ENCODE measurements at places on chromosomes 13 and 19.

GRCh38 chr19:4866595-4867424 is 657 bp downstream of the PLIN3 start:
- peak; percentile 49 for DNase-seq

DNA sequence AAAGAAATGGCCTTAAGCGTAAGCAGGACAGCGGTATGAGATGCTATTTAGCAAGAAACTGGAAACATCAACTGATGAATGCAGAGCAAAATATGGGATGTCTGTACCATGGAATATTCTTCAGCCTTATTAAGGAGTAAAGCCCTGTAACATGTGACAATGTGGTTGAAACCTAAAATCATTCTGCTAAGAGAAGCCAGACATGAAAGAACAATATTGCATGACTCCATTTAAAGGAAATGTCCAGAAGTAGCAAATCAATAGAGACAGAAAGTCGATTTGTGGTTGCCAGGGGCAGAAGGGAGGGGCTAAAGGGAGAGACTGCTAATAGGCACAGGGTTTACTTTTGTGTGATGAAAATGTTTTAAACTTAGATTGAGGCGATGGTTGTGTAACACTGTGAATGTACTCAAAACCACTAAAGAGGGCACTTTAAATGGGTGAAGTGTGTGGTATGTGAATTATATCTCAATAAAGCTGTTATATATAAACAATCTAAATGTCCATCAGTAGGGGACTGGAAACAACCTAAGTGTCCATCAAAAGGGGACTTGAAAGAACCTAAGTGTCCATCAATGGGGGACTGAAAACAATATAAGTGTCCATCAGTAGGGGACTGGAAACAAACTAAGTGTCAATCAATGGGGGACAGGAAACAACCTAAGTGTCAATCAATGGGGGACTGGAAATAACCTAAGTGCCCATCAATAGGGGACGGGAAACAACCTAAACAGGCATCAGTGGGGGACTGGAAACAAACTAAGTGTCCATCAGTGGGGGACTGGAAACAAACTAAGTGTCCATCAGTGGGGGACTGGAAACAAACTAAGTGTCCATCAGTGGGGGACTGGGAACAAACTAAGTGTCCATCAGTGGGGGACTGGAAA is 45.4 kb downstream of the CCL25 start:
- no peak for DNase-seq

- peak; percentile 88 for DNase-seq
Observed at GRCh38 chr13:109818886-109819285, 32.5 kb upstream of the IRS2 start.

- peak; percentile 19 for DNase-seq
Observed at GRCh38 chr13:109516186-109516585, 270.2 kb downstream of the IRS2 start.

GRCh38 chr19:5692723-5693194 is 2.7 kb downstream of the RPL36 start:
- DNase-seq: no peak

DNA sequence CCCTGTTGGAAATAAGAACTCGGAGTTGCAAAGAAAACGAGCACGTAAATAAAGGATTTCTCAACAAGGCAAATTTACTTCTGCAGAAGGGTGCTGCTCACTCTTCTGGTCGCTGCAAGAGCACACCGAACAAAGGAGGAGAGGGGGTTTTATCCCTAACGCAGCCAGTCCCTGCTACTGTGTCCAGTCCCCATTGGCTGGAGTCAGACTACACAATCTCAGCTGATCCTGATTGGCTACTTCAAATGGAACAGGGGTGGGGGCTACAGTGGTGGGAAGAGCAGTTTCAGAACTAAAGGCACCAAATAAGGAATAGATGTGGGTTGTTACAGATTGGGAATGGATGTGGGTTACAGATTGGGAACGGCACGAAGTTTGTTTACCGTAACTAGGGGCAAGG is 63.9 kb upstream of the MCF2L start:
- no peak for DNase-seq

- DNase-seq: peak; percentile 27
Observed at GRCh38 chr13:106047859-106048258, 487.6 kb downstream of the EFNB2 start.

- DNase-seq: no peak
Observed at GRCh38 chr13:48723168-48723567, 69.4 kb downstream of the CYSLTR2 start.

GRCh38 chr19:7687177-7687576 is 6.5 kb downstream of the TRAPPC5 start:
- no peak for DNase-seq

GRCh38 chr19:5200844-5201243 is 139.8 kb downstream of the PTPRS start:
- no peak for DNase-seq

DNA sequence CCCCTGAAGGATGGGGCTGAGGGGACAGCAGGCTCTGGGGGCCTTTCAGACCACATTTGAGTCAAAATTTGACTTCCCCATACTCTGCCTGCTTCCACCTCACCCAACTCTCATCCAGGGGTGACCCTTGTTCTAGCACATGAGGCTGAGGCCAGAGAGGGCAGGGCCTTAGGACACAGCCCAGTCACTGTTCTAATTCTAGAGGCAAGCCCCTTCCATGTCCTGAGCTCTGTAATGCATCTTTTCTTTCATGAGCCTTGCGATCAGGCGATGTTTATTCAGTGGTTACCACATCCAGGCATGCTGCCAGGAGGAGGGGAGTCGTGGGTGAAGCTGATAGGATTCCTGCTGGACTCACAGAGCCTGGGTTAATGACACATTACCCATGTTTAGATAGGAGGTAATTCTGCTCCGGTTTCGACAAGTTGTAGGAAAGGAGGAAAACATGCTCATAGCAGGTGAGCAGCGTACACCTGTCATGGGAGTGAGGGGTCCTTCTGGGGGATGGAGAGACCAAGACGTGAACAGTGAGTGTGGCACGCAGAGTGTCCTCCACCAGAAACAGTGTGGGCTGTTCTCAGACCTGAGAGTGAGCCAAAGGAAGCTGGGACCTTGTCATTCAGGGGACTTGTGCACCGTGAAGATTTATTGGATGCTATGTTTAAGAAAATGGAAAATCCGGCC is 9.3 kb downstream of the RPS9 start:
- DNase-seq: peak; percentile 96

DNA sequence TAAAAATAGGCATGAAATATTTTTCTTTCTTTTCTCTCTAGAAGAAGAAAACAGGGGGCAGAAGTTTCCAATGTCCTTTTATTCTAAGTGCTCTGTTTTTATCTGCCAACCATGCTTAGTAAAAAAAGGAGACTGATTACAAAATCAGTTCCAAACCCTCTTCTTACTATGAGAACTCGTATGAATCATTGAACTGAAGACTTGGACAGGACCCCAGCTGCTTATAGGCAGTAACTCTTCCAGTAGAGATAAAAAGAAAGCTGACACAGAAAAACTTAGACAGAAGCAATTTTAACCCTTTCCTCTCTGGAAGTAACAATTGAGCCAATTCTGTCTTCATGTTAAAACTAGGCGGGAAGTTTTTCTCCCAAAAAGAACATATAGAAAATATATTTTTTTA is 24.5 kb upstream of the FREM2 start:
- peak; percentile 70 for DNase-seq

DNA sequence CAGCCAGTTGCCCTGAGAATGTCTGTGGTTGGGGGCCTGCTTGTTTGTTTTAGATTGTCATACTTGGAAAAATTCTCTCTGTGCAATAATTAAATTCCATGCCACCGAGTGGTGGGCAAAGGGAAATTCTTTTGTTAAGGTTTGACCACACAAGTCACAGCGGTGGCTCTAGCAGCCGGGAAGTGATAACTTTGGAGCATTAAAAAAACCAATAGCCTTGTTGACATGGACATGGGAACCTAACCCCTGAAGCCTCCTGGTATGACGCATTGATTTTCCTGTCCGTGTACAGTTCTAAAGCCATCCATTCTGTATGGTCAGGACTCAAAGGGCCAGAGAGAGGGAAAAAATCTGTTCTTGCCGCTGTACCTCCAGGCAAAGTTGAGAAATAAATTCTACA is 384.9 kb upstream of the ZNF507 start:
- DNase-seq: no peak

DNA sequence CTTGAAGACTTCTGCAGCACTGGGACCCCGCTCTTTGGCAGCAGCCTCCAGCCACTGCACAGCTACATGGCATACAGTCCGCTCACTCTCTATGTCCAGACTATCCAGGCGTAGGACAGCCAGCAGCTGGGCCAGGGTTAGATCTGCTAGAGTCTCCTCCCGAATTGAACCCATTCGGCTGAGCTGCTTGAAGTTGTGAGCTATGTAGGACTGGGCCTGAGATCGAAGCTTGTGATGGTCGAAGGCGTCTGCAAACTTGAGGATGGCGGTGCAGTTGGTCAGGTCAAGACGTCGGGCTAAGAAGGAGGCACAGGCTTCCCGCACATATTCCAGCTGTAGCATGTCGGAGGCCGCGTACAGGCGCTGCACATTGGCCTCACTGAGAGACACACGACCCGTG is 900 bp downstream of the KBTBD7 start:
- no peak for DNase-seq

GRCh38 chr13:112772539-112772909 is 82.7 kb downstream of the ATP11A start:
- DNase-seq: no peak

DNA sequence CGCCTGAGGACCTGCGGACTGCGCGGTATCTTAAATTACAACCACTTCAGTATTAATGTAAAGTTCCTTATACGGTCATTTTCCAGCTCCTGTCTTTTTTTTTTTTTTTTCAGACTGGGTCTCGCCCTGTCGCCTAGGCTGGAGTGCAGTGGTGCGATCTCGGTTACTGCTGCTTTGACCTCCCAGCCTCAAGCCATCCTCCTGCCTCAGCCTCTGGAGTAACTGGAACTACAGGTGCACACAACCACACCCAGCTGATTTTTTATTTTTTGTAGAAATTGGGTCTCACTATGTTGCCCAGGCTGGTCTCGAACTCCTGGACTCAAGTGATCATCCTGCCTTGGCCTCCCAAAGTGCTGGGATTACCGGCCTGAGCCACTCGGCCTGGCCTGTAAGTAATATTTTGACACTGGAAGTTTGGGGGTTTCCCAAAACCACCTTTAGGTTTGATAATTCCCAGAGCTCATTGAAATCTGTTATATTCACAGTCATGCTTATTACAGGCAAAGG is 406 bp upstream of the EID2B start:
- DNase-seq: no peak

DNA sequence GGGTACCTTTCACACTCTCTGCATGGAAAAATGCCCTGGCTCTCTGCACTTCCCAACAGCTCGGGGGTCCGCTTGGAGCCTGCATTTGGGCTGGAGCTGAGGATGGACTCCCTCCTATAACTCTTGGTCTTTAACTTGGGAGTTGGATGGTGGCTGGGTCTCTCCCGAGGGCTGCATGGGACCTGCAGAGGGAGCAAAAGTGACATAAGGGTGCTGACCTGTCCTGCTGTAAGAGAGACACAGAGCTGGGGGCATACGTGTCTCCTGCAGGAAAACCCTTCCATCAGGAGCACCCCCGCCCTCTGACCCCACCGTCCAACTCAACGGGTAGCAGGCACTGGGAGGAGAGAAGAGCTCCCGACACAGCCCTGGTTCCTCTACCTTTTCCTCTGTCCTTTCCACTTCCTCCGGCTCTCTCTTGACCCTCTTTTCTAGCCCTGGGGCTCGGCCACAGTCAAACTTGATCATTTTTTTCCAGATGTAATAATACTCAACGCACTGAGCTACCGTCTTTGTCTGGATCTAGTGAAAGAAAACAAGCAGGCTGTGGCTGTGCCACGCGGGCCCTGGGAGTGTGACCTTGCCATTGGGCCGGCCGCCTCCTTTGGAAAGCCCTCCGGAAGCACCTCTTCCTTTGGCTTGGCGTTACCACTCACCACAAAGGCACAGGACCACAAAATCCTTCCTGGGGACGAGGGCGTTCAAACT is 6.8 kb upstream of the NAPA start:
- DNase-seq: no peak

DNA sequence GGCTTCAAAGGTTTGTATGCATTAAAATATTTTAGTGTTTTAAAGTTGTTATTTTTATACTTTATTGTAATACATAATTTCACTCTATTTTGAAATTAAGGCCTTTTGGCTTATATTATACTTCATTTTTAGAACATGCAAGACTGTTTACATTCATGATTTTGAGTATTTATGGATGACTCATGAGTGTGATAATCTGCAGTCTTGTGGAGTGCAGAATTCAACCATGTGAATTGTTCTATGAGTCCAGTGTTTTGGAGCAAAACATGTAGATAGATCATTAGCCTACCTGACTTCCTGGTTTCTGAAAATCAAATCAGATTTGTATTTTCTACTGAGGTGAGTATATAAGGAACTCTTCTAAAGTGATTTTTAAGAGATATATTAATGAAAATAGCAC is 241.8 kb downstream of the PCCA start:
- peak; percentile 6 for DNase-seq

DNA sequence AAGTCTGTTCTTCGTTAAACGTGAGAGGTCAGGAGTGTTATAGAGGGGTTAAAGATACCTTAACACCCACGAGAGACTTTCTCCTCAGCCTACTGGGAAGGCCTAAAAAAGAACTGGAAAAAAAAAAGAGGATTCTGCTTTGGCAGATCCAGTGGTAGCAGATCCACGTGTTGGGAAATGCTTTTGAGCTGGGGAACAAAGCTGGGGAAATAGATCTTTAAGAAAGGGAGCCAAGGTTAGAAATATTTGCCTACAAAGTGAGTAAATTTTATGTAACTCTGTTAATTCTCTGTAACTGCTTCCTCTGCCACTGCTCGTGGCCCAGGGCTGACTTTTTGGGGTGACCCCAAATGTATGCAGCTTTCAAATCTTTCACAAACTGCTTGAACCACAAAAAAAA is 11.7 kb downstream of the RFX2 start:
- no peak for DNase-seq

DNA sequence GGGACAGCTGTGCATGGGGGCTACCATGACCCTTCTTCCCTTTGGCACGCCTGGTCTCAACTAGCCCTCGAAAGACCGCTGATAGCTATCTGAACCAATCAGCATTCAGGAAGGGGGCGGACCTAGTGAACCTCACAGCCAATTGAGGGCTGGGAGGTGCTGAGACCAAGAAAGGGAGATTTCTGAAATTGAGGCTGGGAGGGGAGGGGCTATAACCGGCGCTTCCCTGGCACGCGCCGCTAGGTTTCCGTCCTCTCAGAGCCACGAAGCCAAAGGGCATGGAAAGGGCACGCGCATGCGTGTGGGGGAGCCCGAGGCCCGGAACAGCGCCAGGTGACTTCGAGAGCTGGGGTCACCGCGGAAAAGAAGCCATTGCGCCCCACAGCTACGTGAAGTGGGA is 4.2 kb upstream of the PAFAH1B3 start:
- no peak for DNase-seq

- DNase-seq: peak; percentile 72
Observed at GRCh38 chr13:29621051-29621800, 25.7 kb upstream of the SLC7A1 start.

GRCh38 chr19:49020342-49020741 is 3.5 kb upstream of the LHB start:
- DNase-seq: no peak

Data from fibroblast of skin of right quadriceps (primary cell).